ENCODE measurements at places on chromosomes 4 and X.

DNA sequence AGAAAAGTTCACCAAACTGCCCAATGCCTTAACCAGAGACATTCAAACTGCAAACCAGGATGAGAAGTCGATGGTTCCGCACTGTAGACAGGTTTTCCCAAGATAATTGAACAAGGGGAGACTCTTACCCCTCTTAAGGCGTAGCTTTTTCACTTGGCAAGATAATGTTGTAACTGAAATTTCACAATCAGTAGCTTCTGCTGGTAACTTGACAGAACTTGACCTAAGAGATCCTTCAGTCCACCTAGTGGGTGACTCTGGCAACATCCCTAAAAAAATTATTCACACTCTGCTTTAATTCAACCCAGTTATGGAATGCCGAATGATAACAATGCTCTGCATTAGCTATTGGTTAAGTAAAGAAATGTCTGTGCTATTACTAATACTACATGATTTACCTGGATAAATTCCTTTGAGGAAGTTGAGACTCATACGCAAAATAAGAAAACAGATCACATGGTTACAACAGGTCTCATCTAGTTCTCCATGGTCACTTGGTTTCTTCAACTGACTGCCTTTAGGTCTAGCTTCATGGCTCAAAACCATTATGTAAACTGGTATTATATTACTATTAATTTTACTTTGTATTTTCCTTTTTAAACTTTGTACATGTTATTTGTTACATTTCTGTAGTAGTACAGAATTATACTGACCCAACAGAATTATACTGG lies 9.1 kb downstream of the ELF2 start:
- no peak for DNase-seq

DNA sequence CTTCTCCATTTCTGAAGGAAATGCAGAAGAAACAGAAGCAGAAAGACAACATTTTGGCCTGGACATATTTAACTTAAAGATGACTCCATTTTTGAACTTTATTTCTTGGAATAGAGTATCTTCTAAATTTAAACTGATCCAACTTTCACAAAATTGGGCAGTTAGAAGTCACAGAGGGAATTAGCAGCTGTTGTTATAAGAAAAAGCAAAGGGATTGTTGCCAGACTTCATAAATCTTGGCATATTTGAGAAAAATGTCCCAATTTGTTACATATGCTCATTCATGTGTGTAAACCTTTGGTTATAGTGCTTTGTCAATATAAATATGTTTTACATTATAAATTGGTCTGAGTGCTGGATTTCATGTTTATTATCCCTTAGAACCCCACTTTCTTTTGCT lies 3.4 kb downstream of the GLUD2 start:
- no peak for DNase-seq

DNA sequence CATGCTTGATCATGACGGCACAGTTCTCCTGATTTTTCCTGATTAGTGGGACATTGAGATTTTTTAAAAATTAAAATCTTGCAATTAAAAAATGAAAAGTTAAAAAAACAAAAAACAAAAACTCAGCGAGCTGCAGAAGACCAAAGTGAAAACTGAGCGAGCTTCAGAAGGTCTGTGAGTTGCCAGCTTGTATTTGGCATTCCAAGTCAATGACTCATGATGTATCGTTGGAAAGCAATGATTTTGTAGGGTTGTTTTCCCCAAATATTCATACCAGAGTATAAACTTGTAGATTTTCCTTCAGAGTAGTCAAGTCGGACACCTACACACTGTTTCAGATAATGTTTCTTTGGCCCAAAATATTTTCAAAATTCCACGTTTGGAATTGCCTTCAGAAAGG lies 76.9 kb downstream of the LRRC66 start:
- no peak for DNase-seq

DNA sequence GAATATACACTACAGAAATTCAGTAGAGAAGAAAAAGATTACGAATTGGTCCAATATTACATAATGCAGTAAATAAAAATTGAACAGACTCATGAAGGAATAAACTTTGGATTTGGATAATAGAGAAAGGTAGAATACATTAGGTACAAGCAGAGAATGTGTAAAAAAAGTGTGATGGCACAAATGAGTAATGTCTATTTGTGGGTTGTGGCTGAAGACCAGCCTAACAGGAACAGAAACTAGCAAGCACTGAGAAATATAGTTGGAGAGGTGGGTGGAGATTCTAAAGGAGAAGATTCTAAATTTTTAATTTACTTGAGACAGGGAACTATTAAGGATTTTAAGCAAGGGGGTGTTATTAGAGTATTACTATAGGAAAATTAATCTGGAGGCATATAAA lies 15.2 kb upstream of the CLOCK start:
- no peak for DNase-seq

DNA sequence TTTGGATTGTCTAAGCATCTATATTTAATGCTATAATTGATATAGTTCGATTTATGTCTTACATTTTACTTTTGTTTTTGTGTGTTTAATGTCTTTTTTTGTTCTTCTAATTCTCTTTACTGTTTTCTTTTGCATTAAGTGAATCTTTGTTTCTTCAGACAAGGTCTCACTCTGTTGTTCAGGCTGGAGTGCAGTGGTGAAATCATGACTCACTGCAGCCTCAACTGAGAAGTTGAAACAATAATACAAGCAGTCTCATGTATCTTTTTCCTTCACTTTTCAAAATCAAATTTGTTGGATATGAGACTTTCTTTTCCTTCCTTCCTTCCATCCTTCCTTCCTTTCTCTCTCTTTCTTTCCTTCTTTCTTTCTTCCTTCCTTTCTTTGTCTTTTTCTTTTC lies 1401.6 kb downstream of the ADGRL3 start:
- DNase-seq, result no peak

GRCh38 chr4:94848326-94848725 lies 90.6 kb downstream of the BMPR1B start:
- DNase-seq, result no peak

DNA sequence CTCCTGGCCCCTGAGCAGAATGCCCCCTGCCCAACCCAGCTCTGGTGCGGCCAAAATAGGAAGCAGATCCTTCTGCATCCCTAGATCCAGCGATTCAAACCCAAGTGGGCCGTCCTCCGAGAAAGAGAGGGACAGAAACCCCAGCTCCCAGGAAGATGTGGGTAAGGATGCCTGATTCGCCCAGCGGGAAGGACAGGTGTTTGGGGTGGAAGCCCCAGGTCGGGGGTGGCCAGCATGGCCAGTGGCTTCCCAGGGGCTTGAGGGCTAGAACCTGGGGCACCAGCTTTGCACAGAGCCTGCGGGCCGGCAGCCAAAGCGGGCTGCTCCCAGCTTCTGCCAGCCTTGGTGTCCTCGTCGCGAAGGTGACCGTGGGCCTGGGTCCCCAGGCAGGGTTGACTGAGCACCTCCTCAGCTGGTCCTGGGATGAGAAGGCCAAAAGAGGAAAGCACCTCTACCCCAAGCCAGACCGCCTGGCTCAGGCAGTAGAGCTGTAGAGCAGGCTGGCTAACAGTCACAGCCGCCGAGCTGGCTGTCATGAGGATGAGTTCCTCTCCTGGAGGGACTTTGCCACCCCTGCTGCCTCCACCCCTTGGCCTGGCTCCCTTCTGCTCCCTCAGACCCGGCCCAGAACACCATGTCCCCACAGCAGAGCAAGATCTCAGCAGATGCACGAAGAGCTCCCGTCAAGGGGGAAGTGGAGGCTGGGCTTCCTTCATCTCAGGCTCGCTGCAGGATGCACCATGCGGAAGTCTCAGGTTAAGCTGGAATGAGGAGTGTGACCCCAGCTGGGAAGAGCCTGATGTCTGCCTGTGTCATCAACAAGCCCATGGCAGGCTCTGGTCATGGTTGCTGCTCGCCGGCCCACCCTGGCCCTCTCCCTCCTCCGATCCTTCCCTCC lies 59.9 kb downstream of the CPZ start:
- DNase-seq, result no peak

- no peak for DNase-seq
Measured at GRCh38 chr4:58767598-58767997, 1657.4 kb upstream of the IGFBP7 start.

DNA sequence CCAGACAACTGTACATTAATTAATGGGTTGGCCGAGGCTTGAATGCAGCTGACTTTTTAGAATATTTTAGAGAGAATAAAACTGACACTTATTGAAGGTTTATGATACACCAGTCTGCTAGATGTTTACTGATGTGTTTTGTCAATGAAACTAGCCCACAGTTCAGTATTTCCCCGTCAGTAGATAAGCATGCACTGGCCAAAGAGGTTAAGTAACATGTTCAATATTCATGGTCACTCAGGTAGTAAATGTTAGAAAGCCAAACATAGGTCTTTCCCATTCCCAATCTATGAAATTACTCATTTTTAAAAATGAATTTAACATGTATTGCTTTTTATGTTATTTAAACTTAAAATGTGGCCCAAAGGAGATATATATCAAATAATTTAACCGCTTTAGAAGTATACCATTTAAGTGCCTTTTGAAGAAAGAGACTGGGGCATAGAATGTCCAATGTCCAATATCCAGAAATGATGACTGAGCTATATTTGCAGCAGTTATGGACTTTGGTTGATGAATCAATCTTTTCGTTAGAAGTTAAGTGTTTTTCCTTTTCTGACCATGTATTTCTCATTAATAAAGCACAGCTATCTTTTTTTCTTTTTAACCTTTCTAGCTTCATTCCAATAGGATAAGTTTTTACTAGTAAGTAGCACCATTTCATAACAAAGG lies 156.1 kb downstream of the RAPGEF2 start:
- no peak for DNase-seq

DNA sequence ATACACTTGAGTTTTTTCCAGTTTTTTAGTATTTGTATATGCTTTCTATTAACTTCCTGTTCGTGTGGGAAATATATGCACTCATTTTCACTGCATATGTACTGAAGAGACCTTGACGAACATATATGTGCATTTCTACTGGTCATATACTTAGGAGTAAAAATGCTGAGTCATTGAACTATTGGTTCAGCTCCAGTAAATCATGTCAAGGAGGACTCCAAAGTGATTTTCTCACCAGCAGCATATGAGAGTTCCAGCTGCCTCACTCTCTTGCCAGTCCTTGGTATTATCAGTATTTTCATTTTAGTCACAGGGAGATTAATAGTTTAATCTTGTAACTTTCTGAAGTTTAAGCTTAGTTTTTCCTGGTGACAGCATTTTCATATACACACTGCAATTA lies 2750.2 kb downstream of the ARAP2 start:
- DNase-seq, result no peak

DNA sequence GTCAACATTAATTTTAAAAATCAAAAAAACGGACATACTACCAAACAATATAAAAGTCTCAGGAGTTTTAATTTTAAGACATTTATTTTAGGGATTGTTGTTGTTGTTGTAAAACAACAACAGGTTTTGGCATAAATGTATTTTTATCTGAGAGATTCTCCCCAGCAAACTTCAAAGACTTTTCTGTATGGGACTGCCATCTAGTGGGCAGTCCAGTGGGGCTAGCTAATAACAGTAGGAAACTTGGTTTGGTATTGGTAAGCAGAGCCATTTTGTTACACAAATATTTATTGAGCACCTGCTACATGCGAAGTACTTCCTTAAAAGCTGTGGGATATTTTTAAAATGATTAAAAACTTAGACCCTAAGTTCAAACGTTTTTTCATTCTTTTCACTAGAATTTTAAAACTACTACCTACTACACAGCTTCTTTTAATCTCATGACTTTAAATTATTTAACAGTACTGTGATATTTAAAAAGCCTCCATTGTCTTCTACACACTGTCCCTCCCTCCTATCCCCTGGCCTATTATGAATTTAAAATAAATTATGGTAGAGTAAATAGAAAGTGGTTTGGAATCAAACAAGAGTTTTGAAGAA lies 1028.4 kb upstream of the INTU start:
- DNase-seq, result peak; percentile 47

GRCh38 chrX:49879656-49880277 lies 483 bp downstream of the USP27X start:
- DNase-seq, result peak; percentile 53

GRCh38 chr4:95212692-95213091 lies 336.1 kb downstream of the UNC5C start:
- no peak for DNase-seq

- DNase-seq, result no peak
Measured at GRCh38 chr4:113013751-113014150, 35.7 kb upstream of the ANK2 start.

DNA sequence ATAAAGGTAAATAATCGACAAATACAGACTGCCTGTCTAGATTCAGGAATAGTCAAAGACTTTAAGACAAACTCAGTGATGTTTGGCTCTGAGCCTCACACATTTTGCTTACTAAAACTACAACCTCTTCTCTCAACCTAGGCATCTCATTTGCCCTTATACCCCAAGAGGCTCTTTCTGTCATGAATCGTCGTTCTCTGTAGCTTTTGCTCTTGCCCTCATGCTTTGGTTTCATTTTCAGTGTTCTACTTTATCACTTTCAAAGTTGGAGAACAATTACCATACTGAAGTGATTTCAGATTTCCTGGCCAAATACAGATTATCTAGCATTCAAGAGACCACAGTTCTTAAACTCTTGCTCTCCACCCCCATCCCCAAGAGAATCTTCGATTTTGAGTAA lies 114.1 kb upstream of the RAP2C start:
- no peak for DNase-seq

- DNase-seq, result no peak
Measured at GRCh38 chr4:8224267-8224974, 25.3 kb downstream of the SH3TC1 start.

GRCh38 chr4:145034727-145035211 lies 63.2 kb downstream of the ANAPC10 start:
- DNase-seq, result no peak

GRCh38 chrX:122203399-122203798 lies 980.7 kb upstream of the GRIA3 start:
- no peak for DNase-seq

Data from NCI-H526 (cell line).